ENCODE measurements at places on chromosomes 1 and 21.

DNA sequence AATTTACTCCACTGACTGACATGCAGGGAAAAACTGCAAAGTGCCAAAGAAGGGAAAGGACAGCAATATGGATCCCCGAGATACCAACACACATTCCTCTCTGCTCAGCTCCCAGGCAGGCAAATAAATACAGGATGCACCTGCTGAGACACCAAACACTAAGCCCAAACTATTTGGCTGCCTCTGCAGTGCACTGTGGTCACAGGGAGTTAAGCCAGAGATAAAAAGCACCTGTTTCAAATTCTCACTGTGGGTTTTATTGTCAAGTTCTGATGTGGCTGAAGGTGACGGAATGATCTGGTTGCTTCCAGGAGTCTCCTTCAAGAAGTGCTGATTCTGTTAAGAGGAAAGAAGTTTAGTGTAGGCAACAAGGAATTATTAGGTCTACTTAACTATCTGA is 17.7 kb downstream of the TEX38 start:
- peaks cover 50% of the 10 kb centered on the region for H3K36me3 ChIP-seq
- no peaks in the 10 kb centered on the region for H3K27me3 ChIP-seq
- no peaks in the 10 kb centered on the region for H3K4me1 ChIP-seq

DNA sequence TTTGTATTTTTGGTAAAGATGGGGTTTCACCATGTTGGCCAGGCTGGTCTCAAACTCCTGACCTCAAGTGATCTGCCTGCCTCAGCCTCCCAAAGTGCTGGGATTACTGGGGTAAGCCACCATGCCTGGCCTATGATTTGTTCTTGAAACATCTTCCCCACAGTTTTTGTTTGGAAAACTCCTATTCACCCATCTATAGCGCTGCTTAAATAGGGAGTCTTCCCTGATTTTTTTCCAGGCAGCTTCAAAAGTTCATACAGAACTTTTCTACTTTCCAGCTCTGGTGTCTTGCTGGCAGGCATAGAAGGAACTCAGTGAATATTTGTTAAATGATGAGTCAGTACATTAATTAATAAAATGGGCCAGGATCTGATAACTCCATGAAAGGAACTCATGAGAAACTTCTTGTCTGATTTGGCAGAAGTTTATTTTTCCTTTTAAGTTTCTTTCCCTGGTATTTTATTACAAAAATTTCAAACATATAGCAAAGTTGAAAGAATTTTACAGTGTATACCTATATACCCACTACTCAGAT is 33.0 kb upstream of the TTC22 start:
- H3K4me1 ChIP-seq = no peaks in the 10 kb centered on the region
- H3K27ac ChIP-seq = no peak overlapping the region
- H3K36me3 ChIP-seq = no peaks in the 10 kb centered on the region
- no peak for DNase-seq
- H3K4me3 ChIP-seq = no peak overlapping the region
- no peaks in the 10 kb centered on the region for H3K27me3 ChIP-seq

GRCh38 chr1:151221616-151222015 is 23.3 kb downstream of the PIP5K1A start:
- 0 out of 2 replicates have a peak, but pooled peaks cover 3% of the 10 kb centered on the region for H3K36me3 ChIP-seq
- H3K27ac ChIP-seq = no peak overlapping the region
- DNase-seq = no peak
- peaks cover 2% of the 10 kb centered on the region for H3K4me1 ChIP-seq
- H3K27me3 ChIP-seq = no peaks in the 10 kb centered on the region

- H3K4me1 ChIP-seq = peaks cover 6% of the 10 kb centered on the region
- H3K36me3 ChIP-seq = no peaks in the 10 kb centered on the region
- no peaks in the 10 kb centered on the region for H3K27me3 ChIP-seq
These were observed 9.1 kb downstream of the IBA57 start for GRCh38 chr1:228174482-228175315.

- H3K36me3 ChIP-seq = no peaks in the 10 kb centered on the region
- H3K4me3 ChIP-seq = no peak overlapping the region
- no peak overlapping the region for H3K27ac ChIP-seq
These were observed 944.5 kb downstream of the KCNT2 start for GRCh38 chr1:195663549-195664280.

DNA sequence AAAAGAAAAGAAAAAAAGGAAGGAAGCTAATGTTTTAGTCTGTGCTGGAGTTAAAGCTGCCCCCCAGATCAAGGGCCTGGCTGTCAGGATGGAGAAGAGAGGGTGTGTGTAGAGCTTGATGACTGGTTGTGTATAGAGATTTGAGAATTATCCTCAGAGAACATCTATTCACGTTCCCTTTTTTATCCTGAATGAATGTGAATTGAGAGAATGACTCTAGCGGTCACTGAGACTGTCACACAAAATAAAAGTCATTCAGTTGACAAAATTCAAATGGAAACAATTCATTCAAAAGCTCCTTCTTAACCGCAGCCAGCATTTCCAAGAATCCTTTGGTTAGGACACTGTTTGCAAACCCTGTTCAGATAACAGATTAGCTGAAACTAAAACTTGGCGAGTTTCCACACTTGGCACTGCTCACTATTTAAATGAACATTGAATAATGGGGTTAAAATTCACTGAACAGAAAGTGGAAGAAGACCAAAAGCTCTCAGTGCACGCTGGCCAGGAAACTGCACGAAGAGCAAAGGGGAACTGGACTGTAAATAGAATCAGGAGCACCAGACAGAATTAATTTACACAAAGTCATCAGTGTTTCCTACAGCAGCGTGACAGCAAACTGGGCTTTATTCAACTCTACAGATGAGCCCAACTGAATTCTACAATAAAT is 13.6 kb upstream of the FAM89A start:
- H3K4me3 ChIP-seq = no peak overlapping the region
- H3K27me3 ChIP-seq = no peaks in the 10 kb centered on the region
- H3K4me1 ChIP-seq = no peaks in the 10 kb centered on the region
- no peak for DNase-seq

DNA sequence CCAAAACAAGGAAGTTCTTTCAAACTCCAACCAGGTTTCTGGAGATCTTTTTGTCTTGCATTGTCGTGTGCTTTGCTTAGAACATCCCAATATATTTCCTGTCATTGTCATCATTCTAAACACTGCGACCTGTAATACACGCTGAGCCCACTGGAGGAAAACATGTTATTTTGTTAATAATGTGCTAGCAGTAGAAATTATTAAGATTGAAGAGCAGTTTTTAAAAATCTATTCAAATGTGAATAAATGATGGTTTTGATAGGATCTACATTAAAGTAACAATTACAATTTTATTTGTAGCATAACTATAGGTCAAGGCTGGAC is 268.5 kb downstream of the PTPRC start:
- no peak for DNase-seq
- no peaks in the 10 kb centered on the region for H3K36me3 ChIP-seq
- H3K4me3 ChIP-seq = no peak overlapping the region
- H3K27ac ChIP-seq = no peak overlapping the region
- H3K27me3 ChIP-seq = no peaks in the 10 kb centered on the region

DNA sequence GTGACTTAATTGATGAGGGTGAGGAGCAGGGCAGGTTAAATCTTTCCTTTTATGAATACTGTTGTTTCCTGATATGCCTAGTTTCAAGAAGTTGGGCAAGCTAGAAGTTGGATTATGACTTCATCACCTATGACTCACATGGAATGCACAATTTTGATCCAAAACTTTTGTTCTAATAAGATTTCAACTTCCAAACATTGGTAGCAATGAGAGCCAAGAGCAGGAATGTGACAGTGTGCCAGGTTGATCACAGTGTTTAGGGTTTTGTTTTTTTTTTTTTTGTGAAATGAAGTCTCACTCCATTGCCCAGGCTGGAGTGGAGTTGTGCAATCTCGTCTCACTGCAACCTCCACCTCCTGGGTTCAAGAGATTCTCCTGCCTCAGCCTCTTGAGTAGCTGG is 349.4 kb downstream of the DUSP10 start:
- H3K4me3 ChIP-seq = no peak overlapping the region
- no peaks in the 10 kb centered on the region for H3K27me3 ChIP-seq
- DNase-seq = no peak
- H3K27ac ChIP-seq = no peak overlapping the region
- no peaks in the 10 kb centered on the region for H3K4me1 ChIP-seq
